ENCODE measurements at places on chromosomes 11 and 22.

DNA sequence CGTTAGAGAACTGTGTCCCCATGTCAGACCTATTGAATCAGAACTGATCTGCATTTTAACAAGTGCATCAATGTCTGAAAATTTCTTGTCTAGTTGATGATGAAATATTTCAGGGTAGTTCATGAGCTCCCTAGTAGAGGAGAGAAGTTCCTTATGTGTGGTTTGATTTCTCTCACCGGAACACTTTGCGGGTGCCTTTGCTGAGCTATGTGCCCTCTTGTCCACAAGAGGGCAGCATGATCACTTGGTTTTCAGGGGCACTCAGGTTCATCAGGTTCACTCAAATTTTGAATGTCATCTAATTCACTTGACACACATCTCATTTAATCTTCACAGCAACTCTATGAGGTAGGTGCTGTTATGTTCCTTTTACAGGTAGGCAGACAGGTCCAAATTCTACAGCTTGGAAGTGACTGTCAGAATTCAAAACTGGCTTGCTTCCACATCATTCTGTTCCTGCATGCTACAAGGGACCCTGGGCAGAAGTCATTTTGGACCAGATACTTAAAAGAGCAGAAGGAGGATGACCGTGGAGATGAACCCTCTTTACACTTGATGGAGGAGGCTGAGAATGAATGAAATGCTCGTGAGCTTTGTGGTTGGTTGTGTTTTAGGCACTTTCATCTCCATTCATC is 55.6 kb downstream of the P4HA3 start:
- peak; percentile 46 for DNase-seq

DNA sequence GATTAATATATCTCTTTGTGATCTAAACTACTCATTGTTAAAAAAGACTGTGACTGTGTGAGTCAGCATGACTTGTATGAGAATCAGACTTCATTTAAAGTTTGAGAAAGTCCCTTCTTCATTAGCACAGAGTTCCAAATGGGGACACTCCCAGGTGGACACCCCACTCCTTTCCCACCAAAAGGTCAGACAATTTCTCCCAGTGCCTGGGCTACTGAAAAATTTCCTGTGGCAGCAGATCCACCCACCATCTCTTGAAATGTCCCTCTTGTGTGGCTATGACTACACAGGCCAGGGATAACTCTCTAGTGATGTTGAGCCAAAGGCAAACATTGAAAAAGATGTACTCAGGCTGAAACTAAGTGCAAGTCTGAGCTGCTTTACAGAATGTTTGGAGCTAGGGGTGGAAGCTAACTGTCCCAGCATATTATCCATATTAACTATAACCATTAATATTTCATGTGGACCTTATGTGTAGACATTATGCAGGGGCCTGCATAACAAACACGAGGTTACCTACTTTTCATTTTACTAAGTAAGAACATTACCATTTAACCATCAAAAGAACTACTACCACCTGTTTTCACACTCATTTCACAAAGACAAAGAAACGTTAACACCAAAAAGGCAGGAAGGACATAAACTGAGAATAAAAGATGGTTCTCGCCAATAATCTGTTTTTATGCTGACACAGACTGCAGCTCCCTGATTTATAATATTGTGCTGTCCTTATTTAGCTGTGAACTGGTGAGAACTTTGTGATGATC is 44.8 kb downstream of the MMP20 start:
- no peak for DNase-seq

DNA sequence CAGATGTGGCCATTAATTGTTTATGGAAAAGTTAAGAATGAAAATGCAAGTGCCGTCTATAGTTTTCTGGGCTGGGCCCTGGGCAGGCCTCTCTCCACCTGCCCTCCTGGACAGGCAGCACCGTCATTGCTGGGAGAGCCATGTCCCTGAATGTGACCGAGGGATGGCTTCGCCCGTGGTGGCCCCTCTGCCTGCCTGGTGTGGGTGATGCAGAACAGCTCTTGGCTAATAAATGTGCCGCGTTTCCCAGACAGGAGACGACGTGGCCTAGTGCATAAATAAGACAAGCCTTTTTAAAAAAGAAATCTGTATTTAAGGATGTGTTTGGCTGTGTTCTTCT is 407.3 kb downstream of the TBC1D22A start:
- no peak for DNase-seq

DNA sequence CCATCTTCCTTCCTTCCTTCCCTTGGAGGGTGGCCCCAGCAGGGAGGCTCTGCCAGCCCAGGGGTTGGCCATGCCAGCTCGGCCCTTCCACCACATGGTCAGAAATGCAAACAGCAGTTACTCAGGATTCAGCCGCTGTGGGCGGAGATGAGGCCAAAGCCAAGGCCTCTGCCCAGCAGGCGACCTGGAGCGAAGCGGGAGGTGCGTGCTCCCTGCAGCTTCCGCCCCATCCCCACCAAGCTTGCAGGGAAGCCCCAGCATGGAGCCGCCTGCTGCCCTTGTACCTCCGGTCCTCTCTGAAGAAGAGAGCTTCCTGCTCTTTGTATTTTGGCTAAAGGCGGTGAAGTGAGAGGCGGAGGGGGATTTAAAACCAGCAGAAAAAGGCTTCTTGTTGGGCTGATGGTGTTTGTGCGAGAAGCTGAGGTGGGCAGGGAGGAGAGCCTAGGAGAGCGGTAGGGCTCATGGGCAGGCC is 50.4 kb downstream of the ANO1 start:
- DNase-seq = no peak

DNA sequence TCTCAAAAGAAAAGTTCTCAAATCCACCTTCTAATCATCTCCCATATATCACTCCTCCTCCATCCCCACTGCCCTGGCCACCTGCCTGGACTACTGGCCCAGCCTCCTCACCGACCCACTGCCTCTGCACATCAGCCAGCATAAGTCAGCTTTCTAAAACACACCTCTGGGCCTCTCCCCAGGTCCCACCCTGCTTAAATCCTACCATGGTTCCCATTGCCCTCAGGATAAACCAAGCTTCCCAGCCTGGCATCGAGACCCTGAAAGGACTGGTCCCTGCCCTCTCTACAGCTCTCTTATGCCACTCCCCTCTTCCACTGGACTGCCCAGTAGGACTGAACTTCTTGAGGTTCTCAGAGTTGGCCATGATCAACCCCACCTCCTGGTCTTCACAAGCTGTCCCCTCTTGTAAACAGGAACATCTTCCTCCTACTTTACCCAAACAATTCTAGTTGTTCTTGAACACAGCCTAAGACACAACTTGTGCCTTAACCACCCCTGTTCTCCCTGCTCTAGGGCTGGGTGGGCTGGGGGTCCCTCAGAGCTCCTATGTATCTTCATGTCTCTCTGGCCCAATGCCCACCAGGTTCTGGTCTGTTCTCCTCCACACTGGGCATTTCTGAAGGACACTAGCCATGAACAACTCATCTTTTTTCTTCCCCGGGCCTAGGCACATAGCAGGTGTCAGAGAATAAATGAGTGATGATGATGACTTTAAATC is 12.6 kb upstream of the P2RY6 start:
- DNase-seq = no peak

- DNase-seq = no peak
Observed at GRCh38 chr11:64533501-64533900, 57.5 kb upstream of the SLC22A12 start.

GRCh38 chr11:93689240-93689639 is 27.8 kb downstream of the CEP295 start:
- no peak for DNase-seq

DNA sequence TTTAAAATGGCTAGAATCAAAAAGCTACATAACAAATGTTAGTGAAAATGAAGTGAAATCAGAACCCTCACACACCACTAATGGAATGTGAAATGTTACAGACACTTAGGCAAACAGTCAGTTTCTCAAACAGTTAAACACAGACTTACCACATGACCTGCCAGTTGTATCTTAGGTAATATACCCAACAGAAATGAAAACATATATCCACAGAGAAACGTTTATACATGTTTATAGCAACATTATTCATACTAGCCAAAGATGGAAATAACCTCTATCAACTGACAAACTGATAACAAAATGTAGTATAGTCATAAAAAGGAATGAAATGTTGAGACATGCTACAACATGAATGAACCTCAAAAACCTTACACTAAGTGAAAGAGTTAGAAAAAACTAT is 131.5 kb upstream of the TRPC6 start:
- DNase-seq = no peak

DNA sequence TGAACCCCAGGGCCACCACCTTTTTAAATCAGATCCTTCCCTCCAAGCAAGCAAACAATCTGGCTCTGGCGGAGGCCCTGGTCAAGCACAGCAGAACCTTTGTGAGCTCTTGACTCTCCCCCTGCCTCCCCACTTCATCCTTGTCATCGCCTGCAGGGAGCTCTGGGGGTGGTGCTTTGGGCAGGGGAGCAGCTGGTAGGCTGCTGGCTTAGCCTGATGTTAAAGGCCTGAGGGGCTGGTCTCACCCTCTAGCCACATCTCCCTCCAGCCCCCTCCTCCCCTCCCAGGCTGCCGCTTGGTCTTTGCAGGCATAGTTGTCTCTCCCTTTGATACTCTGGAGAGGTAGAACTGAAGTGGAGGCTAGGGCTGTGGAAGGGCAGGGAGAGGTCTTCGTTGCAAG is 50.9 kb downstream of the THAP12 start:
- DNase-seq = no peak

GRCh38 chr11:86408845-86409244 is 34.2 kb downstream of the CCDC81 start:
- DNase-seq = no peak

- DNase-seq = no peak
Observed at GRCh38 chr11:78748918-78749690, 174.4 kb upstream of the NARS2 start.

- DNase-seq = peak; percentile 41
Observed at GRCh38 chr11:121112498-121113455, 11.7 kb downstream of the TECTA start.

GRCh38 chr11:88501541-88501940 is 164.0 kb upstream of the CTSC start:
- no peak for DNase-seq

GRCh38 chr11:32016111-32016510 is 74.8 kb upstream of the RCN1 start:
- DNase-seq = no peak

DNA sequence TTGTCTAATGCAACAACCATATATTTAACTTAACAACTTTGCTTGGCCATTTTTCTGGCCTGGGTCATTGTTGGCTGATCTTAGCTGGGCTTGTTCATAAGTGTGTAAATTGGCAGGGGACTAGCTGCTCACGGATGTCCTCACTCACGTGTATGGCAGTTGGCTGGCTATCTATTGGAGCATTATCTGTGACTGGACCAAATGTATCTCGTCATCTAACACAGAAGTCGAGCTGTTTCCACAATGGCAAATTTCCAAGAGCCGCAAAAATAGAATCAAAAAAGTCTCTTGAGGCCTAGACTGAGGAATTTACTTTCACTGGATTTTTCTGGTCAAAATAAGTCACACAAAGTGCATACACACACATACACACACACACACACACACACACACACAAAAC is 893.3 kb downstream of the FAM181B start:
- no peak for DNase-seq

GRCh38 chr11:74644081-74644480 is 51.7 kb downstream of the POLD3 start:
- no peak for DNase-seq

- peak; percentile 68 for DNase-seq
Observed at GRCh38 chr22:36144886-36145541, 15.5 kb downstream of the APOL3 start.

DNA sequence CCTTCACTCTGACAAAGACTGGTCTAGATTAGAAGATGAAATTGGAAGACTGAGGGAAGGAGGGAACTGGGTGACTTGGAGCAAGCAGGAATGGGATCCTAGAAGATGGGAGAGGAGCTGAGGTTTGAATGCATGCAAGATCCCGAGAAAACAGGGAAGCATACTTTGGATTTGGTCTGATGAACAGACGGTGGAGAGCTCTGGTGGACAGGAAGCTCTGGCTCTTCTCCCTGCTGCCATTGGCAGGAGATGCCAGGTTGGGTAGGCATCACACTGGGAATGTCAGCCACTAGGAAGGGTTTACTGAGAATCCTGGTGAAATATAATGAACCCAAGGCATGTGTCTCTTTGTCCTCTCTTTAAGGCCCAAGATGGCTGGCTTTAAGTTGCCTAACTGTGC is 16.5 kb downstream of the NAV2 start:
- no peak for DNase-seq

- DNase-seq = no peak
Observed at GRCh38 chr22:44406341-44407170, 91.5 kb downstream of the RTL6 start.

DNA sequence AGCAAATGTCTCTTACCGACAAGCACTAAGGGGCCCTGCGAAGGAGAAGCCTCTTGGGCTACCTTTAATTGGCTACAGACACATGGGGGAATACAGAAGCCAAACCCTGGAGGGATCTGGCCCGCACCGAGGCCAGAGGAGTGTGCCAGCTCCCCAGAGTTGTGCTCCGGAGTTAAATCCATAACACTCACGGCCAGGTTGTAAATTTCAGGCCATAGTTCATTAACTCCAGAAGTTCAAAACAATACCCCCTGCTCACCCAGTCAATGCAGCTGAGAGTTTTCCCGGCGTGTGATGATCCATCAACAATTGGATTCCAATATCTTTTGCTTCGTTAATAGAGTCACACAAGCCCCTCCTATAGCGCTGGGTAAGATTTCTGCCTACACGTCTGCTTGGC is 371.5 kb downstream of the NXPE2 start:
- DNase-seq = no peak

- DNase-seq = no peak
Observed at GRCh38 chr11:75593286-75593915, 31.3 kb downstream of the SERPINH1 start.

GRCh38 chr11:102603091-102603490 is 22.0 kb downstream of the MMP20 start:
- no peak for DNase-seq

- DNase-seq = no peak
Observed at GRCh38 chr11:19080579-19080993, 20.1 kb upstream of the MRGPRX2 start.

DNA sequence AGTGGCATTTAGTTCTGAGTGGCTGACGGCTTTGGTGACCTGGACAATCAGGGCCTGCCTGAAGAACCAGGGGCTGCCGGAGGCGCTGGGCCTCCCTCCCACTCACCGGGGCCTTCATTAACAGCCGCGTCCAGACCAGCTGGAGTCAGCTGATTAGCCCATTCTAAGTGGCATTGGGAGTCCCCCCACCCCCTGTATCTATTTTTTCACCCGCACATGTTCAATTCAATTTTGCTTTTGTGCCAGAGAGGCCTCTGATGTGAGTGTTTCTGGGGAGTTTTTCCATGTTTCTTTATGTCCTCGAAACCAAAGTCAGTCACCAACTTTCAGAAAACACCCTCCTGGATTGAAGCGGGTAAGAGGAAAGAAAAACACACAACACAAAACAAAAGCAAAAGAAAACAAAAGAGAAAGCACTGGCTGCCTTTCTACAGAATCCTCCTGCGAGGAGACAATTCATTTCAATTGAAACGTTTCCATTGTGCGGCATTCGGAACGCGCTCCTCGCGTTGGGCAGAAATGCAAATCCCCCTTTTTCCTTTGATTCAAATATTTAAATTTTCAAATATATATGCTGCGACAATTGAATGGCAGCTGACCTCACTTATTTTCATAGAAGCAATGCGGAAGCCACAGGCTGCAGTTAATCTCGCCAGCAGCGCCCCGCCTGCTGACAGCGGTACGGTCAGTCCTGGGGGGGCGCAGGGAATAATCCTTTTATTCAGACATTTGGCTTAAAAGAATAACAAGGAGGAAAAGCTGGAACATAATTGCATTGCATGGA is 17.7 kb downstream of the CDKN1C start:
- DNase-seq = no peak
